ENCODE measurements at places on chromosomes 13 and 19.
A peak's percentile ranks its signal among the peaks of the same experiment; 100 is the strongest.

DNA sequence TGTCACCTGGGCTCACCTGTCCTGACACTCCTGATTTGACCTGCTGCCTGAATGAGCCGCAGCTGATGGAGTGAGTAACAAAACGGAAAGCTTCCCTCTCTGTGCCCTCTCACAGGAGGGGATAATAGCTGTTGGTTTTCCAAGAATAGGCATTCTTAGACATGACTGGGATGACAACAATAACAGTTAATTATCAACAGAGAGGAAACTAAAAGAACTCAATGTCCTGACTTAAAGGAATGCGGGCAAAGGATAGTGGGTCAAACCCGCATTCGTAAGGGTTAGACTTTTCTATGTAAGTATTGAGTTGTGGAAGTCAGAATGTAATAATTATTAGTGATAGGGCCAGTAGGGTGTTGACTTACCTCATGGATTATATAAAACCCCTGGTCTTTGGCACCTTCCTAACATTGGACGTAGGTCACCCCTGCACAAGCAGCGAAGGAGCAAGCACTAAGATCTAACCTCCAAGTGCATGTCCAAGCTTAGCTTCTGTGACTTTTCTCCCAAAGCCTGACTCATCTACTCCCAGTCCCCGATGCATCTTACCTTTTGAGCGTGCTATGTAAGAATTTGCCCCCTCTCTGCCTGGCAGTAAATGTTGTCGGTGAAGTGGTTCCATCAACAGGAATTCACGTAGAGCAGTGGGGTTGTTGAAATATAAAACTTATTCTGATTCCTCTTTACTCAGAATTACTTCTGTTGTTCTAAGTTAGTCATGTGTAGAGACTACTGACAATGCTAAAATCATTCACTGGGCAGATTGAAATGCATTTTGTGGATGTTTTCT lies 442.3 kb downstream of the FGF9 start:
- DNase-seq = no peak

- peak; percentile 45 for DNase-seq
Measured at GRCh38 chr19:11373166-11373884, 1.1 kb upstream of the SWSAP1 start.

DNA sequence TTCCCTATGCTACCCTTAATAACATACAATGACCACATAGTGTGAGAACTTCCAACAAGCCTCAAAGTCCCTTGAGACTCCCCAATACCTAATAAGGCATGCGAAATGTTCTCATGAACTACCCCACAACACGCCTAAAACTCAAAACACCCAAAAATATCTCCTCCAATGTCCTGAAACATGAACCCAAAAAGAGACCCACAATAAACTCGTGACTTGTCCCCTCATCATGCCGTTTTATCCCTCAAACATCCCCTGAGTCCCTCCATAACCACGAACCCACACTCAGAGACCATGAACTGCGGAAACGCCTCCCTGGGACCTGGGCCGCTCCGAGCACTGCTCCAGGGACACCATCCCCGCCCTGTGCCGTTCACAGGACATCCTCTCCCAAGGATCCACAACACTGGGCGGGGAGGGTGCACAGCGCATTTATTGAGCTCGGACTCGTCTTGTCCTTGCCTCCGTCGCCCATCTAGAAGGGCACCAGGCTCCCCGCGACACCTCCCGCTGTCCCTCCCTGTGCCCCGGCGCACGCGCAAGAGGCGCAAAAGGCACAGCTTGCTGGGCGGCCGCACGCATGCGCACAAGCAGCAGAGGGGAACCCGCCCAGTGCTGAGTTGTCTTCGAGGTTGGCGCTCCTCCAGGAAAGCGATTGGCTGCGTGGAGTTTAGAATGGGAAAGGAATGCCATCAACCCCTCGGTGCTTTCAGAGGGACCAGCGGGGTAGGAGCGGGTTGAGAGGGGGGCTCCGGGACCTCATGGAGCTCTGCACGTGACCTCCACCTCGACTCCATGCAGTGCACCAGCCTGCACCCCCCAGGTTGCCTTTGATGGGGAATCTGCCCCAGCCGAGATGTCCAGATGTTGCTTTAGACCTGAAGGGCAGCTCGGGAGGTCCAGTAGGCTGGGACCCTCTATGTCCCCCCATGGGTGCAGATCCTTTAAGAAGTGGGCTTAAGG lies 8.8 kb downstream of the FXYD3 start:
- DNase-seq = peak; percentile 51

DNA sequence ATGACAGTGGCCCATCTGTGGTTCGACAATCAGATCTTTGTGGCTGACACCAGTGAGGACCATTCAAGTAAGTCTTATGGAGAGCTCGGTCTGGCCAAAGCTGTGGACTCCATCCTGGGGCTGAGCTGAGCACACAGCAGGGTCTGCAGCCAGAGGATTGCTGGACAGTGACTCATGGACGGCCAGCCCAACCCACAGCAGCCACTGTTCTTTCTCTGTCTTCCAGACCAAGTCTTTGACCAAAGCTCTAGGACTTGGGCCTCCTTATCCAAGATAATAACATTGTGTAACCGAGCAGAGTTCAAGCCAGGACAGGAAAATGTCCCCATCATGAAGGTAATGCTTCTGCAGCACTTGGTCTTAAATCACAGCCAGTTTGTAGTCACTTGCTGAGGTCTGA lies 12.4 kb downstream of the ATP12A start:
- no peak for DNase-seq

GRCh38 chr13:113105032-113105920 lies at the start of gene F7:
F7 (plus strand) TSS chr13:113105791; CDS start chr13:113105842, 51 bp downstream.
- no peak for DNase-seq

DNA sequence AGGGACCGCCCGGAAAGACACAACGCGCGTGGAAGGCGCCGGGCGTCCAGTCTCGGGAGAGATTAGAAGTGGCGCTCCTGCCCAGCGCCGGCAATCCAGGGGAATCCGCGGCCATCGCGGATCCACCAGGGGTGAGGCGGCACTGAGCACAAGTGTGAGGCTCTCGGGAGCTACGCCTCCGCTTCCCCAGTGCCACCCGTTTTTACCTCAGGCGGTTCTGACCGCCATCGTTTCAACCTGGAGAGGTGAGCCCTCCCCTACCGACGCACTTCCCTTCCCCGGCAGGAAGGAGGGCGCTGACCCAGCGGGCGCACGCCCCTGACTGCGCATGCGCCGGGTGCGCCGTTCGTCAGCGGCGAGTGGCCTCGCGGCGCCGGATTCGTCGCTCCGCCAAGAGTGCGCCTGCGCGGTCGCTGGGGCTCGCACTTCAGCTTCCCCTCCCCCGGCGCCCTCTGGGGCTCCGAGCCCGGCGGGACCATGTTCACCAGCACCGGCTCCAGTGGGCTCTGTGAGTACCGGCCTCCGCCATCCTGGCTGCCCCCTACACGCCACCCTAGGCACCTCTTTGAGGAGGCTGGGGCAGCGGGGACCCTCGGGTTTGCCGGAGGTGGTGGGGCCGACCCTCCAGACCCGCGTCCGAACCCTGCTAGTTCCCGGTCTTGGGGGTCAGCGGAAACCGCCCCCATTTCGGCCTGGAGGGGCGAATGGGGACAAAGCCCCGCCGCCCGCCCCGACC lies at the start of gene UBAC2:
Gene UBAC2 (plus strand): TSS at position 423 of the 736 bp plus-strand sequence. CDS start 55 bp downstream, at position 478.
- DNase-seq = peak; percentile 80

GRCh38 chr13:26340807-26341206 lies 86.9 kb downstream of the CDK8 start:
- no peak for DNase-seq

- no peak for DNase-seq
Measured at GRCh38 chr19:29831041-29831548, 19.3 kb downstream of the CCNE1 start.

DNA sequence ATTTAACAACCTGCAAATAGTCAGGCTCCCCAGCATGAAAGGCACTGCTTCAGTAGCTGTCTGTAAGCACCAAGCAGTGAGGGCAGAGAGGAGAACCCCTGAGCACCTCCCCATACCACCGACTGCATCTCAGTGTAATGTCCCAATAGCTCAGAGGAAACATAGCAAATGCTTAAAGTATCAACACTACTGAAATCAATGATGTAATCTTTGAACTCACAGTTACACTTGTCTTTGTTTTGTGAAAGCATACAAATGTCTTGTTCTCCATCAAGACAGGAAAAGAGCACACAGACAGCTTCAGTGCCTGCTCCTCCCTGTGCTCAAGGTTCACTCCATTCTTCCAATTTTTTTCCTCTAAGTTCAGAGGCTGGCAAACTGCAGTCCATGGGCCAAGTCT lies 94.7 kb downstream of the IRS2 start:
- no peak for DNase-seq

GRCh38 chr19:50728084-50728737 lies 5.0 kb downstream of the CLEC11A start:
- peak; percentile 95 for DNase-seq

DNA sequence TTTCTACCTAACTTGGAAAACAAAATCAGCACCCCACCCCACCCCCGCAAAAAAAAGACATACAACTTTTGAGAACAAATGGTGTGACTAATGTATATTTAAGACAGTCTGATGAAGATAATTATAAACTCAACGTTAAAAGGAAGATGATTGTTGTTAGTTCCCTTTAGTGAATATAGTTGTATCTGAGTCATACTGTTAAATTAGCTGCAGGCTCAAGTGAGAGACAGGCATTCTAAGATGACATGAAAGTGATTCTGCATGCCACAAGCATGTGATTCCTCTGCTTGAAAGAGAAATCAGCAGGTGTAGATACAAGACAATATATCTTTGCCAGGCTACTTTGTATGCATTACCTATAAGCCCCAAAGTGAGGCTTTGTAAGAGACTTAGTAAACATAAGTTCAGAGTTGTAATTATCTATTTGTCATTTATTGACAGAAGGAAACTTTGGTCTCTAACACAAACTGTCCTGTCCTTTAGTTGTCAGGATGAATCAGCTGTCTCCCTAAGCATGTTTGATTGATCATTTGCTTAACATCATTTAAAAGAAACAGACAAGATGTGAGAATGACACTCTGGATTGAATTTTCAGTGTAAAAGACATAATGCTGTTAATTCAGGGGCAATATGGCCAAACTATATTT lies 319.4 kb upstream of the HTR2A start:
- DNase-seq = no peak

- no peak for DNase-seq
Measured at GRCh38 chr13:113117911-113118260, 4.7 kb upstream of the F10 start.

DNA sequence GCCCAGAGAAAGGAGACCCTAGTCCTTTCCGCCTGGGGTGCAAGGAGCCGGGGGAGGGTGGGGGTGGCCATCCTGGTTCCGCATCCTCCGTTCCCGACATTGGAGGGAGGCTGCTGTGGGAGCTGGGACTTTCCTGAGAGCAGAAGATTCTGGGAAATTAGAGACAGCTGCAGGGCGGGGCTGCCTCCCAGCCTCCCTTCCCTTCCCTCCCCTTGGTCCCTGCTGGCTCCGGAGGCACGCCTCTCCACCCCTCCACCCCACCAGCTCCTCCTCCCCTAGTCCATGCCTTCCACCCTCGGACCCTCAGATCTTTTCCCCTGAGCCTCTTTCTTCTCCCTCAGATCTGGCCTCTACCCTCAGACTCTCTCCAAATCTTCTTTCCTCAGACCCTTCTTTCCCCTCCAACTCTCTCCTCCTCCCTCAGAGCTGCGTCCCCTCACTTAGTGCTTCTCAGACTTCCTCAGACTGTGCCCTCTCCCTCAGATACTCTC lies 3.1 kb upstream of the BCL3 start:
- DNase-seq = no peak

DNA sequence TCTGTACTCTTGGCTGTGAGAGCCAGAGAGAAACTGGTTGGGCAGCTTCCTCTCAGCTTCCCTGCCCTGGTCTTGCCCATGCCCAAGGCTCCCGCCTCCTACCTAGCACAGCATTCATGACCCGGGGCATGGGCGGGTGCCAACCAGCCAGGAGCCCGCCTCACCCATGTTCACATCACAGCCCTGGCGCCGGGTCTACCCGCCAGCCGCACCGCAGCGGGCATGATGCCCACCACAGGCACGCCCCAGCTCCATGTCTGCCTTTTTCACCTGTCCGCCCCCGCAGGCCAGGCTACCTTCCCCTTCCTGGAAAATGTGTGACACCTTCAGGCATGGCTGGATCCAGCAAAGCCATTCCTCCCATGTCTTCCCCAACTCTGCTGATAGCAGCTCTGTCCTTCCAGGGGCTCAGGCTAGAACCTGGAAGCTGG lies 42.1 kb downstream of the PTPRS start:
- no peak for DNase-seq

DNA sequence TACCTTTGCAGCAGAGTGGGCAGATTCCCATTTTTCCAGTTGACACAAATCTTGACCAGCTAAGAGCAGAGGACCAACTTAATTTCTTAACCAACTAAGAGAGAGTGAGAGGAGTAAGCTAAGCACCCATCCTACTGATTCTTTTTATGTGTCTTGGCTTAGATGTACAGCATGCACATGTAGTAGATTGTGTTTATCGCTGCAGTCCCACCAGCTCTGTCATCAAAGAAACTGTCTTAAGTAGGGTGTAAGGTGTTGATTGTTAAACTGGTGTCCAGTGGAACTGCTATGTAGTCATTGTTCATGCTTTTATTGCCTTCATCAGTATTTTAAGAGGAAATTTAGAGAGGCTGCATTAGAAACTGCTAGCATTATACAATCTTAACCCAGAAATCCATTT lies 9.0 kb upstream of the UFM1 start:
- DNase-seq = no peak

GRCh38 chr13:103730407-103730806 lies 664.2 kb upstream of the SLC10A2 start:
- DNase-seq = no peak

DNA sequence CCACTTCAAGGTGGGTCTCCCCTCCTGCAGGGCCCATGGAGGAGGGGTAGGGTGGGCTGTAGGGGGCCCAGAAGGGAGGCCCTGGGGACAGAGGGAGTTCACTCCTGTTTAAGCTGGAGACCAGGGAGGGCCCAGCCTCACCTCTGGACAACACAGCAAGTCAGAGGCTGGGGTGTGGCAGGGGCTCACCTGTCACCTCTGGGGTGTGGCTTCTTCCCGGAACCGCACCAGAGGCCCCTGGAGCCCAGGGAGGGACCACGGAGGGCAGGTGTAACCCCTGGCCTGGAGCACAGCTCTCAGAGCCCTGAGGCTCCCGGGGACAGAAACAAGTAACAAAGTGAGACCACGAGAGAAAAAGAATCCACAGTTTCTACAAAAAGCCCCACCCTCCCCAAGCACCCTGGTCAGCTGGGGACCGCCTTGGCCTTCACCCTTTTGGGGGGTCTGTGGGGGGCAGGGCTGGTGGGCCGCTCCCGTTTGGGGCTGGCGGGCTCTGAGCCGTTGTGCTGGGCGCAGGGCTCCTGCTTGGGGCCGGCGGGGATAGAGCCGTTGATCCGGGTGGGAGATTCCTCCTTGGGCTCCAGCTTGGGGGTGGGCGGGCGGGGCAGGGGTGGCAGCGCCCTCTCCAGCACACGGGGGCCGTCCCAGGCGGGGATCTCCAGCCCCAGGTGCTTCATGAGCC lies 8.0 kb downstream of the SIRT6 start:
- no peak for DNase-seq

GRCh38 chr19:39996218-39996810 lies 546 bp upstream of the ZNF546 start:
- DNase-seq = no peak

All from Kasumi-1 (cell line).